AG09309 (cell line): ENCODE measurements at places on chromosomes 16 and 17.

GRCh38 chr16:424623-425081, 797 bp upstream of the RAB11FIP3 start:
- DNase-seq = no peak

DNA sequence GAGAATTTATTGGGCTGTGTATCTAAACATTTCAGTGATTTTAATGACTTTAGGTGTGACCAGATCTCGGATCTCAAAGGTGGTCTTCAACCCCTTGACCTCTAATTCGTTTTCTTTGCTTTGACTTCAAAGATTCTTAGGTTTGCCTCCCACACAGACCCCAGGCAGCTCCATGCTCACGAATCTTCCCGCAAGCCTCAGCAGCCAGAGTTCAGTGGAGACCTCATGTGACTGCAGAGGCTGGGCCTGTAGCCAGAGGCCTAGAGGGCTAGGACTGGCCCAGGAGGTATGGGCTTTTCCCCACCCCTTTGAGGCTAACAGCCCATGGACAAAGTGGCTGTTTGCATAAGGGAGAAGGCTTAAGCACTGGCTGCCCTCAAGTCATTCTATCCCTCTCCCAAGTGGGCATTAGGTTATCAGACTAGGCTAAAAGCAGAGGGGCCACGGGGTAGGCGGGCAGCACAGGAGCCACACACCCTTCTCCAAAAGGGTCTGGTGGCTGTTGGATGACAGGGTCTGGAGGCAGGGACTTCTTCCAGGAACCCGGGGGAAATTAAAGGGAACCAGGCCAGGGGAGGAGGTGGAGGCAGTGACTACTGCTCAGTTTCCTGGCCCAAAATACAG, 3.0 kb downstream of the HIRIP3 start:
- DNase-seq = no peak

- DNase-seq = no peak
These were observed 6.1 kb upstream of the HNF1B start for GRCh38 chr17:37750768-37751475.

DNA sequence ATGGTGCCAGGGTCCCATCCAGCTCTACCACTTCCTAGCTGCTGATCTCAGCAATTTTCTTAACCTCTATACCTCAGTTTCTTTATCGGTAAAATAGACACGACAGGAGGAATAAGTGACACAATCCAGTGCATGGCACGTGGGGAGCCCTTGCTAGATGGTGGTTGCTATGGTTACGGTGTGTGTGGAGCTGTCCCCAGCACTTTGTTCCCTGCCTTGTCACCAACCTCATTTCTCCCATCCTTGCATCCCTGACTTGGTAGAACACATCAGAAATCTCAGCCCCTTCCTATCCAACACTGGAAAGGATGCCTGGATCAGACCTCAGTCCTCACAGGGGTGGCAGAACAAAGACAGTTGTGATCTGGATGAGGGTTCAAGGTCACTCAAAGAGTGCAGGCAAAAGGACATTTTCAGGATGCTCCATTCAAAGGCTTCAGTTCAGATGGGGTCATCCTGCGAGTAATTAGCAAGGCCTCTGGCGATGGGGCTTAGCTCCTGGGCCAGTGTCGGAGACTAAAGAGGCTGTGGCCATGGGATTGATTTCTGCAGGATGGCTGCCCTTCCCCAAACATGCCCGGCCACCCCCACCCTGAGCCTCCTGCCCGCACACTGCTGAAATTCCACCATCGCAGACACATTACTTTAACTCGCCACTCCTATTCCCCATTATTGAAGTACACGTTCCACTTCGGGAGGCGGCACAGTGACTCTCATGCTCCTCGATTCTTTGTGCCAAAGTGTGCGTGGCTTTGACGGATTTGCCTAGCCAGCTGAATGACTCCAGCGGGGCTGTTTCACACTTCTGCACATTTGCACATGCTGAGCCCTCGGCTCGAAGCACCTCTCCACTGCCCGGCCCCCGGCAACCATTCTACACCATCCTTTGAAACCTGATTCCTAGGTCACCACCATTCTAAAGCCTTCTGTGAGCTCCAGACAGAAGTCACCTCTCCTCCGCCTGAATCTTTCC, 40.3 kb downstream of the WNT3 start:
- DNase-seq = no peak

DNA sequence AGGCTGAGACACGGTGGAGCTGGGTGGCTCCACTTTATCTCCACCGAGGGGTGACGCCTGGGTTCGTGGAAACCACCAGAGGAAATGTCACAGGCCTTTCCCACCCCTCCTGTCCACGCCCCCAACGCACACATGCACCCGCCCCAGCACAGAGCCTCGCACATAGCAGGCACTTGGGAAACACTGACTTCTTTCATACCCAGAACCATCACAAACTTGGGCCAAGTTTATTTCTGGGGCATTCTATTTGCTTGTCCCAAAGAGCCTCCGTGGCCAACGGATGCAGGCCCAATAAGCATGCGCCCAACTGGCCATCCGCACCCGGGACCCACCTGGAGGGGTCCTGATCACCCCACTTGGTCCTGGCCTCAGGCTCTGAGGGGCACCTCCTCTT, 3.3 kb downstream of the BCAR1 start:
- DNase-seq = no peak

- DNase-seq = no peak
These were observed 1.5 kb downstream of the SPOP start for GRCh38 chr17:49676276-49676868.

DNA sequence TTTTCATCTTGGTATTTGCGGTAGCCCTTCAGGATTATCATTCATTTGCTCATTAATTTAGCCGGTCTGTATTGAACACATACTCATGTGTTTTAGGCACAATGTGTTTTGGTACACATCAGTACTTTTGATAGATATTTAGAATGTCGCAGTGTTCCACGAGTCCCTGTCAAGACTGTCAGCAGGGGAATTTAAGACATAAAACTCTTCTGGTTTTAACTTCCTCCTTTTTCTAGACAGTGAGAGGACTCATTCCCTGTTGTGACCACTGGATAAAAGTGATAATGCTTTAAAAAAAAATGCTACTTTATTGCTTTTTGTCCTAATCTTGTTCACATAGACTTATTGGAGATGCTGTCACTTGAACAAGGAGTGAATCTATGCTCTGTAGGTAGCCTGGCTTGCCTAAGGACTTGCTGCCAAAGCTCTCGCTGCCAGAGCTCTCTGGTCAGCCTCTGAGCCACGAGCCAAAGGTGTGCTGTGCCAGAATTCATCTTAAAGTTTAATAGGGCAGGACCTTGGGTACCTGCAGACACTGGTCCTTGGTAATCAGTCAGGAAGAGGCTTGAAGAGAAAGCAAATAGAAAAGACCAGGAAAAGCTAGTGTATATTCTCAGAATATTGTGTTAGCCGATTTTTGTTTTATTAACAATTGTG, 5.4 kb downstream of the DCAF7 start:
- no peak for DNase-seq

DNA sequence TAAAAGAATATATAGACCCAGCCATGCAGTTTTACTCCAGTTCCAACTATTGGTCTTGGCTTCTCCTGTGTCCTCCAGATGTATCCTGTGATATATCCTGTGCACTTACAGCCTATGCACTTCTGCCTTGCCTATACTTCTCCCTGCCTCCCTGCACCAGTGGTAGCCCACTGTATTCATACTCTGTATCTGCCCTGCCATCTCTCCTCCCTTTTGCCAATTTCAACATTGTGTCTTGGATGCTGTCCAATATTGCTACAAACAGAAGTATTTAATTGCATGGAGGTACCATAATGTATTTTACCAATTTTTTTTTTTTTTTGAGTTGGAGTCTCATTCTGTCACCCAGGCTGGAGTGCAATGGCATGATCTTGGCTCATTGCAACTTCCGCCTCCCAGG, 242.7 kb downstream of the HAPSTR1 start:
- no peak for DNase-seq

GRCh38 chr17:78128551-78129350, at the start of gene TMC6:
Gene TMC6, minus strand, starts transcription at chr17:78128755. Its CDS starts 1,923 bp downstream, at chr17:78126832.
- DNase-seq = no peak

DNA sequence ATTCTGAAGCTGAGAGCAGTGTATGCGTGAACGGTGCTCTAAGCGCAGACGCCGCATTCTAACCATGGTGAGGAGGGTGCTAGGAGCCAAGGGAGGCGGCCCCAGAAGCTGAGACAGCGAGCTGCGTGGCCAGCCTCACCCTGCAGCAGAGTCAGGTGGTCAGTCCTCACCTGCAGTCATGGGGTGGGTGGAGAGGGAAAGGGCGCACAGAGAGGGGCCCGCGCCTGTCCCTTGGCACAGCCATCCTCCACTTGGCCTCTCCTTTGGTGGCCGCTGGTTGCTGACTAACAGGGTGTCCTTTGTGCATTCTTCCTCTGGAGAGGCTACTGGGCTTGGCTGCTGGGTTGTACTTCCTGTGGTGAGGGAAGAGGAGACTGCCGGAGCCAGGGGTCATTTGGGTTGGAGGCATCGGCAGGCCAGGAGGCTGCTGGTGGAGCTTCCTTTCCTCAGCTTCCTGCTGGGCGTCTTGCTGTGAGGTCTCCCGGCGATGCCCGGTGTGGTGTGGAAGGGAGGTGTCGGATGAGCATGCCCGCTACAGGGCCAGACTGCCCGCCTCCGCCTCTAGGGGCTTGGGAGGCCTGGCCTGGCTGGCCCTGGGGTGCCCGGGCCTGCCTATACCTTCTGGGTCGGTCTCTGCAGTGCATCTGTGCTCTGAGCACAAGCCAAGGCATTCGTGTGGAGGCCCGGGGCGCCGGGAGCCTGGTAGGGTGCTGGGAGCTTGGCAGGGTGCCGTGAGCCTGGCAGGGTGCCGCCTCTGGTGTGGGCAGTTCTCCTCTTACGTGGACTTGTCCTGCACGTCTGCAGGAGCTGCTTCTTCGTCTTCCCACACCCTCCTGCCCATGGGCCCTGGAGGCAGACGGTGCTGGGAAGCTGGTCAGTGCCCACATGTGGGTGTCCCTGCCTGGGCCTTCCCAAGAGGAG, 17.4 kb downstream of the RNF213 start:
- DNase-seq = no peak

- DNase-seq = no peak
These were observed 1.4 kb downstream of the NHERF2 start for GRCh38 chr16:2028146-2028545.

GRCh38 chr17:69761767-69762321, 313.2 kb upstream of the KCNJ16 start:
- DNase-seq = peak; percentile 94

GRCh38 chr16:6969594-6969993, 363.1 kb upstream of the RBFOX1 start:
- no peak for DNase-seq

DNA sequence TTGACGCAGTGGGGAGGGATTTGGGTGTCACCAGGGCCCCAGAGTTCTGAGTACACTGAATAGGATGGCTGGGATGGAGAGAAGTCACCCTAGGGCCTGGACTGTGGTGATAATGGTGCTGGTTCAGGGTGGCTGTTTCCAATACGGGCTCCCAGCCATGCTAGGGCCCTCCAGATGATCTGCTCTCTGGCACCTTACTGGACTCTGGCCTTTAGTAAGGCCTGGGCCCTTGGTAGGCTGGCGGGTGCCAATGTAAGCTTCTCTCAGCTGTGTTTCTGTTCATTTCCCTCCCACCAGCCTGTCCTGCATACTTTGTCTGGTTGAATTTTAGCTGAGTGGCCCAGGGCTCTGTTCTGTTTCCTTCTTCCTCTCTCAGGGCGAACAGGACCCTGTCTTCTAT, 2.8 kb downstream of the PLA2G15 start:
- no peak for DNase-seq

GRCh38 chr17:77438241-77439188, 297.7 kb downstream of the SEC14L1 start:
- DNase-seq = no peak

DNA sequence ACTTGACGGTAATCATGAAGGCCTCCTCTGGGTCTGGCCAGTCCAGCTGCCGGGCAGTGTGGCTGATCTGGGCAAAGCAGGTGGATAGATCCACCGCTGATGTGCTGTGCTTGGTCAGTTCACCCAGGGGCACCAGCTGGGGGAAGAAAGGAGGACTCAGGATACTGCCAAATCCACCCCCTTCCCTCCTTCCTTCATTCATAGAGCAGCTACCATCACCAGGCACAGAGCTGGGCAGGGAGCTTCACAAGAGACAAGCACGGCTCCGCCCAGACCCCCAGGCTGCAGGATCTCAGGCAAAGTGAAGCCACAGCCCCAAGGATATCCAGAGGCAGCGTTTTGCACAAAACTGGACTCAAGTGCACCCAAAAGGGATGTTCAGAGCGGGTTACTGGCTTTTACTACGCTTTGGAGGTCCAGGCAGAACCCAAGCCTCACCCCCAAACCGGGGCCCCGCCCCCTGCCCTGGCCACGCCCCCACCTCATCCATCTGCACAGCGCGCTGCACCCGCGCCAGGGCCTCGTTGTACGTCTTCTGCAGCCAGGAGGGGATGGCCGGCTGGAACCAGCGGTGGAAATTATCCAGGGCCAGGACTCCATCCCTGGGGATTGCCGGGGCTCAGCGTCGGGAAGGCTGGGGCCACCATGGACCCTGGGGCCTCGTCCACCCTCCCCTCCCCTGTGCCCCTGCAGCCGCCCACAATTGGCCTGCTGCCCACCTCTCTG, 9.1 kb downstream of the UNC13D start:
- DNase-seq = no peak

DNA sequence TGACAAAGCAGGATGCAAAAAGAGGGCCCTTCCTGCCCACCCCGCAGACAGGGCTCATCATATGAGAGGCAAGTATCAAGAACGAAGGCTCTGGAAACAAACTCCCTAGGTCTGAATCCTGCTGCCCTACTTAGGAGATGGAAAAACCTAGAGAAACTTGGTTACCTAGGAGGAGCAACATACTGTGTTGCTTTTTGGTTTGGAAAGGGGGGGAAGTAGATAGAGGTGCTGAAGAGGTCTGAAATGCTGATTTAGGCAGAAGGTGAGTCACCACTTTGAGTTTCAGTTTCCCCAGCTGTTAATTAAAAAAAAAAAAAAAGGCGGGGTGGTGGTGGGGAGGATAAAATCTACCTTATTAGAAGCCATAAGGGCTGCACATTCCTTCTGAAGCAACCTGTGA, 1.5 kb downstream of the N4BP1 start:
- no peak for DNase-seq

DNA sequence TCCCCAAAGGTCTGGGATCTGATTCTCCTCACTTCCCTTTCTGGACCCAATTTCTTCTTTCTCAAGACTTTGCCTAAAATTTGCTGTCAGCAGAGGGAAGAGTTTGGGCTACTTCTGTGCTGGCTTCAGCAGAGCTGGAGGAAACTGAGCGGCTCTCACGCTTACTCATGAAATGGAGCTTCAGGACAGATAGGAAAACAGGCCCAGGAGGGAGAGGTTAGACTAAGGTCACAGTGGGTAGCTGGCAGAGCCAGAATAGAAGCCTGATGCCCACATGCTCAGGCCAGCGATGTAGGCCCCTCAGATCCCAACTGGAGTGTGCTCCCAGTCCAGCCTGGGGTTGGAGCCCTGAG, 593 bp downstream of the SLC38A7 start:
- DNase-seq = no peak

- DNase-seq = no peak
These were observed 9.7 kb downstream of the ADGRG3 start for GRCh38 chr16:57677622-57678369.

DNA sequence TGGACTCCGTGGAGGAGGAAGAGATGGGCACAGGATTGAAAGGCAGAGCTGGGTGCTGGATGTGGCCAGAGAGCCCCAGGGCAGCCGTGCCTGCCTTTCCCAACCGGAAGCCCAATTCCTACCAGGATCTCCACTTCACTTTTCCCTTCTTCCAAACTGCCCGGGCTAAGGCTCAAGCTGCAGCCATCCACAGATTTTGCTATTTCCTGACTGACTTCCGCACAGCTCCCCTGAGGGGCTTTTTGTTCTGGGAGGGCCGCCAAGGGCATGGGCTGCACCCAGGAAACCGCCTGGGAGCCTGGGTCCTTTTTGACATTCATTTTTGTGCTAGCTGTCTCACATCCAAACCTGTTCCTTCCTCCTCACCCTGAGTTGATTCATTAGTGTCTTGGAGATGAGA, 4.2 kb downstream of the SHISA6 start:
- DNase-seq = no peak
